ENCODE measurements at places on chromosomes 5 and 9.
A peak's percentile ranks its signal among the peaks of the same experiment; 100 is the strongest.

DNA sequence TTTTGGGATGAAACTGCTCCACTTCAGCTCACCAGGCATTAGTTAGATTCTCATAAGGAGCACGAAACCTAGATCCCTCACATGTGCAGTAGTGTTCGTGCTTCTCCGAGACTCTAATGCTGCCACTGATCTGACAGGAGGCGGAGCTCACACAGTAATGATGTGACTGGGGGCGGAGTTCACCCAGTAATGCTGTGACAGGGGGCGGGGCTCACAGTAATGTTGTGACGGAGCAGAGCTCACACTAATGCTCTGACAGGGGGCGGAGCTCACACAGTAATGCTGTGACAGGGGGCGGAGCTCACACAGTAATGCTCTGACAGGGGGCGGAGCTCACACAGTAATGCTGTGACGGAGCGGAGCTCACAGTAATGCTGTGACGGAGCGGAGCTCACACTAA is 27.1 kb upstream of the LRRC14B start:
- DNase-seq = no peak

GRCh38 chr9:5442400-5443011 is 4.8 kb upstream of the PLGRKT start:
- DNase-seq = peak; percentile 76

DNA sequence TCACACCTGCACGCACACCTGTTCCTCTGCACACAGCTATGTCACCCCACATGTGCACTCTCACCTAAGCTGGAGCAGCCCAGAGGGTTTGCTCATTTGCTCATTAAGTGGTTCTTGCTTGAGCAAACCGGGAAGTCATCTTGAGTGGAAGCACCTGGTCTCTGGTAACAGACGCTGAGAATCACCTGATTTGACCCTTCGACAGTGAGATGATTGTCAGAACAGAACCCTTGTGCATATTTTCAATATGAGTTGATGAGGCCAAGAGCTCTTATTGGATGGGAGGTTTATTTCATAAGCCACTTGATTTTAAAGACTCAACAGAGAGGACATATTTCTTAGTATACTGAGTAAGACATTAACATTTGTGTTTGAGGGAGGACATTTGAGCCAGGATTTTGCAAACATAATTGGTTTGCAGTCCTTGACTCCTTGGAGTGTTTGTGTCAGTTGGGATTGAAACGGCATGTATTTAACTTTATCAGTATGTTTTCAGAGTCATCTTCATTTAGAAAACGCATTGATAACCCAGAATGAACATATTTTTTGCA is 22.1 kb upstream of the LPCAT1 start:
- peak; percentile 42 for DNase-seq

DNA sequence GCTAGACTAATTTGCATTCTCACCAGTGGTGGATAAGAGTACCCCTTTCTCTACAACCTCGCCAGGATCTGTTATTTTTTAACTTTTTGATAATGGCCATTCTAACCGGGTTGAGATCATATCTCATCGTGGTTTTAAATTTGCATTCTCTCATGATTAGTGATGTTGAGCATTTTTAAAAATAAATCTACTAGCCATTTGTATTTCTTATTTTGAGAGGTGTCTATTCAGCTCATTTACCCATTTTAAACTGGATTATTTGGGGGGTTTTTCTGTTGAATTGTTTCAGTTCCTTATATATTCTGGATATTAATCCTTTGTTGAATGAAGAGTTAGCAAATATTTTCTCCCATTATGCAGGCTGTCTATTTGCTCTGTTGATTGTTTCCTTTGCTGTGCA is 139.6 kb downstream of the ARSB start:
- no peak for DNase-seq

- DNase-seq = no peak
These were observed 346.2 kb upstream of the CTNND2 start for GRCh38 chr5:12250454-12250853.

GRCh38 chr5:117973785-117974184 is 1014.6 kb downstream of the DTWD2 start:
- no peak for DNase-seq

Measured in GM23248 (cell line).